ENCODE measurements at places on chromosomes 2 and 18. TPM values are rescaled to one million over a fixed set of nuclear protein-coding genes. Genes with fewer than 3 reads are reported as not detected.

- DNase-seq, result no peak
Observed at GRCh38 chr2:110768591-110768990, 36.2 kb downstream of the ACOXL start.

IL18RAP gene
- not detected for total RNA-seq

DNA sequence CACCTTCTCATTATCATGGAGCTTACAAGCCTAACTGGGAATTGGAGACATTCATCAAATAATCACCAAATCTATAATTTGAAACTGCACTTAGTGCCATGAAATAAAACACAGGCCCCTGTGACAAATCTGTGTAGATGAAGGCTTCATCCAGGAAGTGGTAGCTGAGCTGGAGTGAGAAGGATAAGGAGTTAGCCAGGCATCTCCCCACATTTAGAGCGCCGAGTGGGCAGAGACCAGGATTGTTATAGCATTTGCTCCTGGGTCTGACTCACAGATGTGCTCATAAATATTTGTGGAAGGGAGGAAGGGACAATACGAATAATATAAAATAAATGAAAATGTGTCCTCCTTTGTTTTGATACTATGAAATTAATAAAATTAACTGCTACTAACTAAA is 2.5 kb upstream of the MAT2A start:
- DNase-seq, result no peak

DNA sequence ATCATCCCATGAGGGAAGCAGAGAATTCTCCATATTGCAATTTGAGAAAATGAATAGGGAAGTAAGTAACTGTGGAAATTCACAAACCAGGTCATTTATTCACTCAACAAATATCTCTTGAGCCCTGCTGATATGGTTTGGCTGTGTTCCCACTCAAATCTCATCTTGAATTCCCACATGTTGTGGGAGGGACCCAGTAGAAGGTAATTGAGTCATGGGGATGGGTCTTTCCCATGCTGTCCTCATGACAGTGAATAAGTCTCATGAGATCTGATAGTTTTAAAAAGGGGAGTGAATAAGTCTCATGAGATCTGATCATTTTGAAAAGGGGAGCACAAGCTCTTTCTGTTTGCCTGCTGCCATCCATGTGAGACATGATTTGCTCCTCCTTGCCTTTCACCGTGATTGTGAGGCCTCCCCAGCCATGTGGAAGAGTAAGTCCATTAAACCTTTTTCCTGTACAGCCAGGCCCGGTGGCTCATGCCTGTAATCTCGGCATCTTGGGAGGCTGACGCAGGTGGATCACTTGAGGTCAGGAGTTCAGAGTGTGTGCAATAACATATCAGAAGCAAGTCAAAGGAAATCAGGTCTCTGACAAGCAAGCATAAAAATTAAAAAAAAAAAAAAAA is 193.2 kb downstream of the NDUFA10 start:
- peak; percentile 5 for DNase-seq

DNA sequence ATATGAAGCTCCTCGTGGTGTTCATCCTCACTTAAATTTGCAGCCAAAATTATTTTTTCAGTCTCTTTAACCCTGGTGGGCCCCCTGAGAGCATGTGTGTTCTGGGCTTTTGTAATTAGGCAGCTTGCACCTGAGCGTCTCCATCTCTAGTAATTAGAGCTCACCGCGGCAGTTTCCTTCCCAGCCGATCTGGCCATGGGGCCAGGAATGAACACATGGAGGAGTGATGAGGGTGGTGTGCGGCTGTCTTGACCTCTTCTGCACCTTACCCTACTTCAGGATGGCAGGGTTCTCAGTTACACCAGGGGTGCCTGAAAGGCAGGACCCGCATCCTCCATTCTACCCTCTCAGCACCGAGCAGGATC is 98.5 kb downstream of the AFF3 start:
- DNase-seq, result no peak

Data from H9 (cell line).